Naive thymus-derived CD4-positive, alpha-beta T cell (primary cell): ENCODE measurements at places on chromosomes 1 and 21. TPM values are rescaled to one million over a fixed set of nuclear protein-coding genes. Genes with fewer than 3 reads are reported as not detected.

CELA2A gene
- not detected for polyA plus RNA-seq

S100A12 gene
- not detected for polyA plus RNA-seq

- no peak for DNase-seq
Measured at GRCh38 chr1:36585569-36586548, 103.1 kb upstream of the CSF3R start.

GRCh38 chr1:32868806-32869455 lies 1.8 kb downstream of the FNDC5 start:
- no peak for DNase-seq

DNA sequence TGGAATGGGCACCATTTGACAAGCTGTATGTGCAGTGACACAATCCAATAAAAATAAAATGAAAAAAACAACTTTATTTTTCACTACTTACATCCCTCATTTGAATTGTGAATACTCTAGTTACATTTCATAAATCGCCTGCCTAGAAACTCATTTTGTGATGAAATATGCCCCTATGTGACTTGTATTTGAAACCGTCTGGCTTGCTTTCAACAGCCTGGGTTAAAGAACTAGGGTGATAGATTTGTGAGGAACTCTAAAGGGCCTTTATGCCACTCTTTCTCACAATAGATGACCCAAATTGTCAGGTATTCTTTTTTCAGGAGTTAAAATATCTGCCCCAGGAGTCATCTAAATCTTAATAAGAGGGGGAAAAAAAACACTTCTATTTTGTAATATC lies 137.9 kb downstream of the DAB1 start:
- no peak for DNase-seq
